ENCODE measurements at places on chromosomes 16 and 17. TPM values are rescaled to one million over a fixed set of nuclear protein-coding genes. Genes with fewer than 3 reads are reported as not detected.
A peak's percentile ranks its signal among the peaks of the same experiment; 100 is the strongest.

The AFMID gene
- 29.6 TPM for total RNA-seq

The ACACA gene
- total RNA-seq, result 51.6 TPM

The OTOP3 gene
- total RNA-seq, result not detected

GRCh38 chr16:28191364-28191960 lies 20.3 kb downstream of the XPO6 start:
- no peak overlapping the region for H3K27ac ChIP-seq
- H3K36me3 ChIP-seq, result peaks cover 13% of the 10 kb centered on the region
- H3K27me3 ChIP-seq, result no peaks in the 10 kb centered on the region
- H3K4me3 ChIP-seq, result no peak overlapping the region
- no peak for DNase-seq

GRCh38 chr17:48871551-48872351 lies 20.8 kb upstream of the ATP5MC1 start:
- H3K4me3 ChIP-seq, result no peak overlapping the region
- DNase-seq, result peak; percentile 93
- no peaks in the 10 kb centered on the region for H3K27me3 ChIP-seq
- peaks cover 49% of the 10 kb centered on the region for H3K4me1 ChIP-seq
- no peaks in the 10 kb centered on the region for H3K36me3 ChIP-seq
- H3K27ac ChIP-seq, result peak overlapping the region; percentile 72

DNA sequence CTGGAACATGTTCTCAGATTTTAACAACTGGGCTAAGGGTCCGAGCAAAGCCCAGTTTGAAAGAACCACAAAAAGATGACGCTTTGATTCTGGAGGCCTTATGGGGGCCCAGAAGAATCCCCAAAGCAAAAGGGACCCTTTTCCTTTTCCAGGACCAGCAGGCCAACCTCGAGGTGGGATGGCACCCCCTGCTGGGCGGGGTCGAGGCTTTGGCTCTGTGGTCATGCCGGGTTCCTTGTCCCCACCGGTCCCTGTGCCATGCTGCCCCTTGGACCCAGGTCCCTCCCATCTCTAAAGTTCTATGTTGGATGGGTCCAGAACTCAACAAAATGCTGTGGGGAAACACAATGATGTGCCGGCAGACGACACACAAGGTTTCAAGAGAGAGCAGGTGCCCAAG lies 30.9 kb downstream of the TMEM204 start:
- no peak for DNase-seq
- H3K4me3 ChIP-seq, result no peak overlapping the region
- no peak overlapping the region for H3K27ac ChIP-seq
- no peaks in the 10 kb centered on the region for H3K27me3 ChIP-seq
- H3K4me1 ChIP-seq, result no peaks in the 10 kb centered on the region

DNA sequence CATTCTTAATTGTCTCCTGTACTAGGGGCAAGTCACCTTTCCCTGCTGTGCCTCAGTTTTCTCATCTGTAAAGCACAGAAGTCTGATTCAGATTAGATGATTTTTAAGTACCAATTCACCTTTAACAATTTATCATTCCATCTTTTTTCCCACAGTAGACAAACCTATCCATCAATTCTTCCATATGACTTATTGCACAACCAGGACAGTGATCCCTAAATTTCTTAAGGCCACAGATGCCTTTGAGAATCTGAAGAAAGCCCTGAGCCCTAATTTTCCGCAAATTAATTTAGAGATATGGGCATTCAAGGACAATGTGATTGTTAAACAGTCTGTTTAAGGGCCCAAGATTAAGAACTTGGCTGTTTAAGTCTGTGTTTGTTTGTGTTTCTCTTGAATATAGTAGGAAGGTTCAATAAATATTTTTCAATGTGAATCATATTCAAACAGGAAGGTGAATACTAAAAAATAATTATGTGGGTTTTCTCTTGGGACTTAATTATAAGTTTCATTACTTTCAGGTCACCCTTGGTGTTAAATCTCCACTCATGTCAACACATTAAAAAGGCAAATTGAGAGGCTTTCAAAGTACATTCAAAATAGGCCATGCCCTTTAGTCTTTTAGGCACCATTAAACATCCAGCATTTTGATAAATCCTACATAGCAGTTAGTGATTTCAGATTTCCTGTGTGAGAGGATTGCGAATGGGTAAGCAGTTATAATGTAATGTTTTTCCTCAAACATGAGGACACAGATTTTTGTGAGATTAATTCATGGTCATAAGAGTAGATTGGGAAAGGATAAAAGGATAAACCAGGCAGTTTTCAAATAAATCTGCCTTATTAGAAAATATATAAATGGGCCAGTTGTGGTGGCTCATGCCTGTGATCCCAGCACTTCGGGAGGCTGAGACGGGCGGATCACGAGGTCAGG lies 34.9 kb upstream of the MMD start:
- no peak overlapping the region for H3K4me3 ChIP-seq
- no peaks in the 10 kb centered on the region for H3K36me3 ChIP-seq
- H3K4me1 ChIP-seq, result peaks cover 21% of the 10 kb centered on the region
- no peaks in the 10 kb centered on the region for H3K27me3 ChIP-seq
- no peak overlapping the region for H3K27ac ChIP-seq

DNA sequence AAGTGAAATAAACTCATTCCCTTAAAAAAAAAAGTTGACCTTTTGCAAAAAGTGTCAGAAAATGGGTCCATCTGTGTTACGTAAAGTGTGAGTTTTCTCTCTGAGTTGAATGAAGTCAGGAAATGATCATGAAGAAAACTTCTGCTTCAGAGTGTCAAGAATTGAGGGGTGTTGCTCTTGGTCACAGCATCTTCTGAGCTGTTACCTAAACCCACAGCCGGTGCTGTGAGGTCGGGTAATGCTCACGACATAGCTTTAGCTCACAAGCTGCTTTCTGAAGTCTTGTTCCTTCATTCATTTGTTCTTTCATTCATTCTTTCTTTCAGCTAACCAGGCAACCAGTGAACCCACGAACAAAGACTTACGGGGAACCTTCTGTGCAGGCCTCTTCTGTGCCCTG lies 372.1 kb downstream of the CPPED1 start:
- no peak overlapping the region for H3K4me3 ChIP-seq
- H3K27ac ChIP-seq, result no peak overlapping the region
- no peak for DNase-seq
- H3K27me3 ChIP-seq, result no peaks in the 10 kb centered on the region
- H3K4me1 ChIP-seq, result no peaks in the 10 kb centered on the region
